ENCODE measurements at places on chromosomes 12 and 14.

- no peak for DNase-seq
Measured at GRCh38 chr12:132009336-132009859, 59.7 kb downstream of the EP400 start.

GRCh38 chr12:1262011-1262410, 271.0 kb downstream of the ERC1 start:
- DNase-seq: no peak

DNA sequence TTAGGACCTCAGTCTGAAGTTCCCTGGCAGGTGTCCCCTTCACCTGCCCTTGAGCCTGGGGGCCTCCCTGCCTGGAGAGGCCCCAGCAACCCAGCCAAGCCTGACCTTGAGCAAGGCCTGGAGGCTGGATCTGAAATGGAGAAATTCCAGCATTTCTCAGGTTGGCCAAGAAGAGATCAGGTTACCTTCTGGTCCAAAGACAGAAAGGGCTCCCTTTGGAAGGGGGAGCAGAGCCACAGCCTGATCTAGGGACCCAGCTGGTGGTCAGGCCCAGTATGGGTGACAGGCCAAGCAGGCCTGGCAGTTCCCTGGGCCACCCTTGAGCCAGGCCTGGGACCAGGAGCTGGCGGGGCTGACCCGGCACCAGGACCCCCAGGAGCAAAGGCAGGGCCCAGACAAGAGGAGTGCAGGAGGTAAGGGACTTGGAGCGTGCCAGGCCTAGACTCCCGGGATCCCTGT, 82.8 kb downstream of the TNFAIP2 start:
- no peak for DNase-seq

GRCh38 chr14:50667684-50667995, 466 bp downstream of the SAV1 start:
- no peak for DNase-seq

GRCh38 chr12:19546611-19547162, 107.4 kb downstream of the AEBP2 start:
- DNase-seq: peak; percentile 42

- no peak for DNase-seq
Measured at GRCh38 chr14:73239393-73240241, 2.3 kb downstream of the PAPLN start.

Data from HAP-1 (cell line).